ENCODE measurements at places on chromosomes 12 and 14. TPM values are rescaled to one million over a fixed set of nuclear protein-coding genes. Genes with fewer than 3 reads are reported as not detected.

GRCh38 chr14:99735189-99736135, 51.4 kb downstream of the CYP46A1 start:
- no peaks in the 10 kb centered on the region for H3K27me3 ChIP-seq
- no peak for DNase-seq
- no peak overlapping the region for H3K27ac ChIP-seq
- peaks cover 5% of the 10 kb centered on the region for H3K4me1 ChIP-seq
- H3K36me3 ChIP-seq, result no peaks in the 10 kb centered on the region
- H3K4me3 ChIP-seq, result no peak overlapping the region

FERMT2 gene
- 128 TPM for total RNA-seq

CABP1 gene
- under 0.01 TPM for total RNA-seq

ZFHX2 gene
- total RNA-seq, result 0.33 TPM

C12orf60 gene
- total RNA-seq, result 1.5 TPM

RPL10L gene
- total RNA-seq, result not detected
